ENCODE measurements at places on chromosomes 5 and 9.
A peak's percentile ranks its signal among the peaks of the same experiment; 100 is the strongest.

GRCh38 chr5:102418531-102418930, 80.3 kb downstream of the SLCO6A1 start:
- DNase-seq, result no peak

DNA sequence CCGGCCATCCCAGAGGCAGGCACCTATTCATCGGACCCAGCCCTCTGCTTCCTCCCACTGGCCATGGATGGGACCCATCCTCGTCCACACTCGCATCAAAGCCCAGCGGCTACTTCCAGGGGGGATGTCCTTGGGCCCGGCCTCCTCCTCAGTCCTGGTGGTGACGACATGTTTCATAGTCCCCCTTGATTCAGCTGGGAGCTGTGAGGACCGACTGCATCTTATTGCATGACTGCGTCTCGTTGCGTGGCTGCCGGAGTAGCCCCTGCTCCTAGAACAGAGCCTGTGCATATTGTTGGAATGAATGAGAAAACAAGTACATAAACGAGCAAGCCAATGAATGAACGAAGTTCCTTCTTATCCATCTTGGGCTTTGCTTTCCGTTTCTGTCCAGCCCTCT, 12.8 kb downstream of the NCS1 start:
- no peak for DNase-seq

DNA sequence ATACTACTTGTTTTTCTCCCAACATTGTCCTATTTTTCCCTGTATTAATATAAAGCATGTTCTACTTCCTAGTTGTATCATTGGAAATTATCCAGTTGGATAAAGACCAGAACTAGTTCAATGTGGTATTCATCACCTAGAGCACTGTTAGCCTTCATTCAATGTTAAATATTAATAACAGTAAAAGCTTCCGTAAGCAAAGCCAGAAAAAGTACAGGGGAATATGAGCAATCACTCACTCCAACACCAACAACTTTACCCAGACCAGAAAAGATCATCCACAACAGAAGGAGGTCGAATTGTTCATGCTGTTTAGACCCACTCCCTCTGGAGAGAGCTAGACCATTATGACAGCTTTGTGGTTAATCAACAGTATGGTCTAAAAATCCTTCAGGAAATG, 728.4 kb downstream of the MAT2B start:
- DNase-seq, result no peak

- DNase-seq, result peak; percentile 48
These were observed at the start of gene CTSL for GRCh38 chr9:87725900-87726709. Gene CTSL, plus strand, starts transcription at chr9:87726119. Its CDS starts 1,485 bp downstream, at chr9:87727604.

GRCh38 chr9:124008694-124009530, 2.7 kb upstream of the LHX2 start:
- no peak for DNase-seq

DNA sequence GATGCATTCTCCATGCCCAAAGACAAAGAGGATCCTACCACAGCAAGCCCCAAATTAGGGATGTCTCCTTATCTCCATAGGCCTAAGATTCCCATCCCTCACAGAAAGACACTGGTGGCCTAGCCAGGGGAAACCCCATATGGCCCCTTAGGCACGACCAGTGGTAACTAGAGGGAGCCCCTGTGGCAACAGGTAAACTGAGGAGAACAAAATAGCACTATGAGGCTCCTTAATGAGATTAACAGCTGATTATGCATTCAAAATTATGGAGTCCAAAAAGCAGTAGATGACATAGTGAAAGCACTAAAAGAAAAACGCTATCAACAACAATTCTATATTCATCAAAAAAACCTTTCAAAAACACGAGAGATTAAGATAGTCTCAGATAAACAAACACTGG, 234.0 kb downstream of the DIRAS2 start:
- DNase-seq, result no peak

DNA sequence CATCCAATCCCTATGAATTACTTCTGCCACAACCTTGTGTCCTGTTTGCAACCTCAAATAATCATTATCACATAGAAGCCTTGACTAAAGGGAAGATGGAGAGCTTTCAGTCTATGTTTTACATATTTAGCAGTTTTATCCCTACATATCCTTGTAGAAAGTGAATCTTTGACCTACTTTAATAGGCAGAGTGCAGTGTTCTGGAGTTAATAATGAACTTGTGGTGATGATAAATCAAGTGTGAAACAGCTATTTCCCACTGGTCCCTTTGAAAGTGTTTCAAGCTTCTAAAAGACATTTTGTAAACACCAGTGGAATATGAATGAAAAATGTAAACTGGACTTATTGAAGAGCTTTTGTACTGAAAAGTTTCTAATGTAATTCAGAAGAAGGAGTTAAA, 406.7 kb downstream of the GABRG2 start:
- DNase-seq, result no peak

DNA sequence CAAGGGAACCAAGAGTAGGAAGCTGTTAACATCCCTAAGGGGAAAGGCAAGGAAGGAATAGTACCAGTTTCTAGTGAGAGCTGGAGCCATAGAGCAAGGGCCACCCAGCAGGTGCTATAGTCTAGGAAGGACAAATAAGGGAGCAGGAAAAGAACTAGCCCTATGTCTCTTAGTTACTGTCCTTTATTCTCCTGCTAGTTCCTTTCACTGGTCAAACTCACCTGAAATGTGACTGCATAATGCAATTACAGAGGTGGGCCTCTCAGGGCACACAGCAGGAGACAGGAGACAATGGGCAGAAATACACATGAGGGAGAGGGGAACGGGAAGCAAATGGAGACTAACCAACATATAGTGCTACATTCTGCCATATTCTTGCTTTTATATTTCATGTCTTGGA, 26.7 kb upstream of the FRMPD1 start:
- no peak for DNase-seq

- no peak for DNase-seq
These were observed 6.6 kb upstream of the PCSK1 start for GRCh38 chr5:96439477-96440184.

DNA sequence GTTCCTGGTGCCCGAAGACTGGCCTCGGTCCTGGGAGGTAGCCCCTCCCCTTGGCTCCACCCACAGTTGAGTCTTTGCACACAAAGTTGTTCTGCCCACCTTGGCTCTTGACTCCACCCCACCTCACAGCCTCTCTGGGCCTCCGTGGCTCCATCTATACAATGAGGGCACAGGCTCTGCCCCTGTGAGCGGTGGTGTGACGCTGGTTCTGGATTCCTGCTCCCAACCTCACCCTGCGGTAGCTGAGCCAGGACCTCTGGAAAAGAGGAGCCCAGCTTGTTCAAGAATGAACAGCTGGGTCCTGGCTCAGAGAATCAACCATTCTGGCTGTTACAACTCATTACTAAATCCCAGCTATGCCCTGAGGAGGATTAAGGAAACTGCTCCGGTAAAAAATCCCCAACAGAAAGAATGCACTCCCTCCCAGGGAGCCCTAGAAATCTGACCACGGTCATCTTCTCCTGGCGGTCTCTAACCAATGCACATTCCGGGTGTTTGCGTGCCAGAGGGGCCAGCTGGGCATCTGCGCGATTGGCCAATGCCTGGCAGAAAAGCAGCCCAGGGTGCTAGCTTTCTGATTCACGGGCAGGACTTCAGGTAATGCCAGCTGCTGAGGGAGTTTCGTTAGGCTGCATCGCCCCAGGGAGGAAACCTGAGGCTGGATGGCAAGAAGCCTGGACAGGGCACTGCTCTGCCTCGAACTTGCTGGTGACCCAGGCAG, 9.9 kb upstream of the GRHPR start:
- DNase-seq, result peak; percentile 18

GRCh38 chr9:68429631-68430030, 73.2 kb downstream of the PGM5 start:
- no peak for DNase-seq

GRCh38 chr5:15936505-15937245, 242.9 kb downstream of the MARCHF11 start:
- DNase-seq, result no peak

DNA sequence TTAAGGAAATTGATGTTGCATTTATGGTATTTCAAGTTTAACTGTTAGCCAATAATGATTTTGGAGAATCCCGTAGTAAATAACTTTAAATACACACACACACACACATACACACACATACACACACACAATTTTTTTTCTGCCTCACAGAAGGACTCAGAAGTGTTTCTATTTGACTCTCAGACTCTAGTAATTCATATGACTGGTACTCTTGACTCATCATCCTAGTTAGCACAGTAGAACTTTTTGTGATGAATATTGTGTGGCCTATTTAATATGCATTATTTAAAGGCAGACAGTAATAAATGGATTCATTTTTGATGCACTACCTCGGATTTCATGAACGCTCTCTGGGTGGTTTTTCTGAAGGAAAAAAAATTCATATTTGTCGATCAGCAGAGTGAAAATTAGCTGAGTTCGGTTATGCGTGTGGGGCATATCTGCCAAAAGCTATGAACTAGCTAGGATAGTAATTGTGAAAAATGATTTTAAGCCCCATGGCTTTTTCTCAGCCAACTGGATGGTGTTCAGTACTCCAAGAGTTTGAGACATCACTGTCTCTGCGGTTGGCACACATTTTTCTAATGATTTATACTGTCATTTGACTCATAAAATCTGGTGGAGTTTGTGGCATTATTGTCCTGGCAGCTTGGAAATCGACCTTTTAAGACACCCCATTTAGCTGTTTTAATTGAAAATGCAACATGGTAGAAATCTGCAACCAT, 102.2 kb downstream of the PCSK5 start:
- DNase-seq, result no peak

DNA sequence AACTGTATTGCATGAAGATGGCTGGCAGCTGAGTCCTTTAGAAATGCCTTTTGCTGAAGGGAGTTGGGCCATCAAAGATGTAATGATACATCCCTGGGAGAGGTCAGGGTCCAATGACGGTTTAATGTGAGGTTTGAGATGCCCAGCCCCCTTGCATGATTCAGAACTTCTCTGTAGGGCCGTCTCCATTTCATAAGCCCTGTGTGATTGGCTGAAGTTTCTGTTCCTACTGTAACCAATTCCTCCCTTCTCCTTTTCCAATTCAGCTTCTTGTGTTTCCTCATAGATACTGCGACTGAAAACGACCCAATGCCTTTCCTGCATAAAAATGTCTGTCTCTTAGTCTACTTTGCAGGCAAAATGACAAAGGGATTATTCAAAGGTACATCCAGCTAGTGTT, 47.9 kb upstream of the ST8SIA4 start:
- no peak for DNase-seq

- DNase-seq, result no peak
These were observed 403.9 kb downstream of the CDH18 start for GRCh38 chr5:19584131-19584530.

DNA sequence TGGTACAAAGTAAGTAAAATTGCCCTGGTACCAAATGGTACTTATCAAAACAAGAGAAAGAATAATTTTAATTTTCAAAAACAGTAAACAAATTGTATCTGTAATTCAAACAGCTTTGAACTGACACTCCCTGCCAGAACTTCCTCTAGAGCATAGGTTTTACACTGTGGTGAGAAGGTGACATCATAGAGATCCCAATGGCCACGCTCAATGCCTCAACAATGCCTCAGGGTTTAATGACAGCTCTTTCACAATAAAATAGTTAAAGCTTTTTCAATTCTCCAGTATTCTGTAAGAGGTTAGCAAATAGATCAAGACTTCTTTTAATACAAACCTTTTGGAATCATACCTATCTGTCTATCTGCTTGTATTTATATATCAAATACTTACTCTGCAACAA, 437.1 kb downstream of the PRR16 start:
- no peak for DNase-seq

- DNase-seq, result no peak
These were observed 16.9 kb downstream of the PHF19 start for GRCh38 chr9:120860083-120860482.

GRCh38 chr9:23743036-23743435, 83.0 kb downstream of the ELAVL2 start:
- no peak for DNase-seq

DNA sequence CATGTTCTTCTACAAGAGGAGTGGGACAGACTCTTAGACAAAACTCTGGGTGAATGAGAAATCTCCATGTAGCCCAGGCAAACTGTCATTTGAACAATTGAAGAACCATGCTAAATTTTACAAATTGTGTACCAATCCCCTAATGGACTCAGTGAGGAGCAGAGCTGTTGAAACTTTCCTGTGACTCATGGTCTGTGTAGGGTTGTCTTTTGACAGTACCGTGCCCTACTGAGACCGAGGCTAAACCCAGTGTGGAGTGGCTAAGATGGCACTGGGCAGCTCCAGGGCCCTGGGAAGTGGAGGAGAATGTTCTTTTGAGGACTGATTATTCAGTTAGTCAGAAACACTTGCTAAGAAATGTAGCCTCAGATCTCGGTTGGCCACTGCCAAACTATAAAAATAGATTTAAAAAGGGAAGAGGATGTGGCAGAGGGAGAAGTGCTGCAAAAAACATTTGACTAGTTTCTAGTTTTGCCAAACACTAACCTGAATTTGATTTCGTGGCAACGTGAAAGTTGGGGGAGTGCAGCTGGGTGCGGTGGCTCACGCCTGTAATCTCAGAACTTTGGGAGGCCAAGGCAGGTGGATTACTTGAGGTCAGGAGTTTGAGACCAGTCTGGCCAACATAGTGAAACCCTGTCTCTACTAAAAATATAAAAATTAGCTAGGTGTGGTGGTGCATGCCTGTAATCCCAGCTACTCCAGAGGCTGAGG, 24.7 kb downstream of the POU4F3 start:
- no peak for DNase-seq

DNA sequence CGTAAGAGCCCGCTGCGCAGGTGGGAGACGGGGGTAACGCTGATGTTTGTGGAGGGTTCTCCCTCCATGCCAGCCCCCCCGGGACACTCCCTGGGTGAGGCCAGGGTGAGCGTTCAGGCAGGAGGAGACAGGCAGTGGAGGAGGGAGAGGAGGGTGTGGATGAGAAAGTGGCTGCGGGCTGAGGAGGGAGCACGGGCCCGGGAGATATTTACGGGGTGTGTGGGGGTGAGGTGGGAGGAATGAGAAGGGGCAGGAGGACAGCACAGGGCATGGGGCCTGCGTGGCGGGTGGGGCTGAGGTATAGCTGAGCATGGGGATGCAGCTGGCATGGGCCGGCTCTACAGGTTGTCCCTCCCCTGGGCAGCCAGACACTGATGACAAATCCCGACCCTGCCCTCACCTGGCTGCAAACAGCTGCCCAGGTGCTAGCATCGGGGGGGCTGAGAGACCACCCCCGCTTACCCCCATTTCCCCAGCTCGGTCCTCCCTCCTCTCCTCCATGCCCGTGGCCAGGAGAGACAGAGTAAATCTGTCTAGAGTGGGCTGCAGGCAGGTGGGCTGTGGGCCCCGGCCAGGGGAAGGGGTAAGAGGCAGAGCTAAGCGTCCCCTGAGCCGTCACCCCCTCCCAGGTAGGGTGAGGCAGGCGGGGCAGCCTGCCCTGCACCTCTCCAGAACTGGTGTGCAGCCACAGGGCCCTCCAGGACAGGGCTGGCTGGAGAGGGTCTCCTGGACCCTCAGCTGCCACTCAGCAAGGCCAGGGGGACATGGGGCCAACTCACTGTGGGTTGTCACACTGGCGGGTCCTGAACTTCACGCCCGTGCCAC, 79.2 kb downstream of the ZNF354C start:
- DNase-seq, result no peak

DNA sequence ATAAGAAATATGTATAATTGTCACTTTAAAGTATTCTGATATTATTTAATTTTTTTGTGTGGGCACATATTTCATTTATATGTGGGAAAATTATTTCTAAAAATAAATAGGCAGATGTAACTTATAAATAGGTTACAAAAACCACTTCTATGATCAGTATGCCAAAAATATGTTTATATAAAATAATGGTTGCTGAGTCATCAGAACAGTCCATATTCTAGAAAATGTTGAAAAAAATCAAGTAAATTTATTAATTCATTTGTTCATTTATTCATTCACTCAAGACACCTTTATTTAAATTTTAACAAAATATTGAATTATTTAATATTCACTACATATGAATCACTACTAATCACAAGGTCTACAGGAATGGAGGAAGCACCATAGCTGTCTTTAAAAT, 1387.3 kb upstream of the C9orf72 start:
- DNase-seq, result no peak

- no peak for DNase-seq
These were observed 61.4 kb upstream of the CKMT2 start for GRCh38 chr5:81171769-81172168.

All from GM04503 (cell line).